ENCODE measurements at places on chromosomes 2 and 18.

- DNase-seq, result no peak
Measured at GRCh38 chr18:14031053-14031452, 101.2 kb downstream of the ZNF519 start.

DNA sequence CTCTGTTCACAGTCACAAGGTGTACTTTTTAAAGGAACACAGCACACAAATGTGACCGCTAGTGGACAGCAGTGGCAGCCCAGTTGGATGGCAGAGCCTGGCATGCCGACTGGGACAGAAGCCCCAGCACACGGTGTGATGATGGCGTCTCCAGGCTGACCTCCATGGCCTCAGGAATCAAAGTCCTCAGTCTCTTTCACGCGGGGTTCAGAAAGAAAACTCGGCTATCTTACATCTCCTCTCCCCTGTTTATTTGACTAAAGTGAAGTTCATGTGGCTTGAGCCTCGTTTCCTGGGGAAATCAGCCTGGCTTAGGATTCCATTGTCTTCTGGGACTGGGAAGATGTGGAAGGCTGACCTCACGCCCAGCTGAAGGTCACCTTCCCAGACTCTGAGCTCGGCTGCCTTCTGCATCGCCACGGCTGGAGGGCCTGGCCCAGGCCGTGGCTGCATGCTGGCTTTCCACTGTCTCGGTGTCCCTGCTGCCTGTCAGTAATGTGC is 56.1 kb downstream of the ASAP2 start:
- DNase-seq, result no peak

GRCh38 chr2:213065583-213066442 is 85.6 kb downstream of the IKZF2 start:
- no peak for DNase-seq

- no peak for DNase-seq
Measured at GRCh38 chr2:224062481-224063297, 23.6 kb upstream of the SERPINE2 start.

DNA sequence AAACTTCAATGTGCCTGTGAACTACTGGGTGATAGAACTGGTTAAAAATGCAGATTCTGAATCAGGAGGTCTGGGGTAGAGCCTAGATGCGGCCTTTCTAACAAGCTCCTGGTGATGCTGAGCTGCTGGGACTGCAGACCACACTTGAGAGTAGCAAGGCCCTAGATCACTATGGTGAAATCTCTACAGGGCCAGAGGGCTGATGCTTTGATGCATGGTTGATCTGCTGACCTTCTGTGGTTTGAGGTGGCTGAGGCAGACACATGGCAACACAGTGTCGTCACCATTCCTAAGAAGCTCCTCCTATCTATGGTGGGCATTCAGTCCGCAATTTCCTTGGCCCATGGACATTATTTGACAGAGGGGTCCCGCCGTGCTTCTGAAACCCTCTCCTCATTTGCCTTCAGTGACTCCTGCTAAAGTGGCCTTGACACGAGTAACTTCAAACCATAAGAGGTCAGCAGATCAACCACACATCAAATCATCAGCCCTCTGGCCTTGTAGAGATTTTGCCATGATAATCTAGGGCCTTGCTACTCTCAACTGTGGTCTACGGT is 19.8 kb downstream of the CCDC68 start:
- DNase-seq, result no peak

GRCh38 chr2:196649202-196649601 is 9.7 kb downstream of the CCDC150 start:
- no peak for DNase-seq

- DNase-seq, result no peak
Measured at GRCh38 chr18:8820396-8821082, 115.2 kb downstream of the MTCL1 start.

- DNase-seq, result peak; percentile 67
Measured at GRCh38 chr18:48667276-48668254, 128.7 kb downstream of the CTIF start.

GRCh38 chr2:74821177-74822126 is 12.5 kb upstream of the HK2 start:
- DNase-seq, result no peak

- no peak for DNase-seq
Measured at GRCh38 chr2:143550500-143550899, 421.3 kb downstream of the ARHGAP15 start.

GRCh38 chr18:24027156-24027827 is 12.7 kb downstream of the TTC39C start:
- no peak for DNase-seq

- no peak for DNase-seq
Measured at GRCh38 chr18:51623653-51624052, 426.2 kb upstream of the MEX3C start.

DNA sequence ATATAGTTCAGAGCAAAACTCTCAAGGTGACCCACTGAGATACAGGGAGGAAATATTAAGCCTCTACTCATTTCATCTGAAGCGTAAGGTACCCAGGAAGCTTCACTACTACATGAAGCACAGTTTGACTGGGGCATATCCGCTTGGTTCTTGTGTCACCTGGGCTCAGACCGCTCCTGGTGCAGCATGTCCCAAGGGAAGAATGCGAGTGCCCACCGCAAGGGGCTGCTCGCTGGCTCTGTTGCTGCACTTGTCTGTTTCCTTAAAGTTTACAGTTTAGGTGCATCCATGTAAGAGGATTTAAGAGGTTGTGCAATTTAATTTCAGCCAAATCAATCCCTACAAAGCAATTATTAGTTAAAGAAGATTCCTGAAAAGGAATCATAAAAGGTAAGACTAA is 507.8 kb downstream of the FBXO15 start:
- no peak for DNase-seq

All from chondrocyte (in vitro differentiated cells).